LHCN-M2 (cell line): ENCODE measurements at places on chromosomes 5 and 9. TPM values are rescaled to one million over a fixed set of nuclear protein-coding genes. Genes with fewer than 3 reads are reported as not detected.

Gene PCDHGA6
- total RNA-seq: 0.77 and 0.98 TPM in 2 replicates

Gene JMY
- 3.1 and 4.7 TPM in 2 replicates for total RNA-seq

- DNase-seq: no peak
Measured at GRCh38 chr5:35306716-35307365, 76.6 kb upstream of the PRLR start.

Gene MPDZ
- total RNA-seq: 11.7 and 16.9 TPM in 2 replicates

- DNase-seq: no peak
Measured at GRCh38 chr5:1936901-1937300, 54.2 kb upstream of the IRX4 start.
